Hair follicle dermal papilla cell (primary cell): ENCODE measurements at places on chromosomes 3 and 15. TPM values are rescaled to one million over a fixed set of nuclear protein-coding genes. Genes with fewer than 3 reads are reported as not detected.

The TRAT1 gene
- total RNA-seq: not detected in 2 replicates

The CPNE9 gene
- total RNA-seq: not detected in 2 replicates

The INO80 gene
- total RNA-seq: 28.1 and 28.4 TPM in 2 replicates

The RTP4 gene
- total RNA-seq: 2.8 and 3.3 TPM in 2 replicates

The TJP1 gene
- total RNA-seq: 62.1 and 67.3 TPM in 2 replicates

The STRC gene
- total RNA-seq: under 0.01 TPM in 1 of 2 replicates, not detected in the other

The CRTAP gene
- 291 and 293 TPM in 2 replicates for total RNA-seq

The PPIP5K1 gene
- total RNA-seq: 21.0 and 44.5 TPM in 2 replicates
